Activated CD8-positive, alpha-beta memory T cell treated with anti-CD3 and anti-CD28 coated beads for 4 hours (primary cell): ENCODE measurements at places on chromosomes 5 and 9.

- DNase-seq: no peak
Observed at GRCh38 chr9:1910269-1910811, 104.8 kb upstream of the SMARCA2 start.

DNA sequence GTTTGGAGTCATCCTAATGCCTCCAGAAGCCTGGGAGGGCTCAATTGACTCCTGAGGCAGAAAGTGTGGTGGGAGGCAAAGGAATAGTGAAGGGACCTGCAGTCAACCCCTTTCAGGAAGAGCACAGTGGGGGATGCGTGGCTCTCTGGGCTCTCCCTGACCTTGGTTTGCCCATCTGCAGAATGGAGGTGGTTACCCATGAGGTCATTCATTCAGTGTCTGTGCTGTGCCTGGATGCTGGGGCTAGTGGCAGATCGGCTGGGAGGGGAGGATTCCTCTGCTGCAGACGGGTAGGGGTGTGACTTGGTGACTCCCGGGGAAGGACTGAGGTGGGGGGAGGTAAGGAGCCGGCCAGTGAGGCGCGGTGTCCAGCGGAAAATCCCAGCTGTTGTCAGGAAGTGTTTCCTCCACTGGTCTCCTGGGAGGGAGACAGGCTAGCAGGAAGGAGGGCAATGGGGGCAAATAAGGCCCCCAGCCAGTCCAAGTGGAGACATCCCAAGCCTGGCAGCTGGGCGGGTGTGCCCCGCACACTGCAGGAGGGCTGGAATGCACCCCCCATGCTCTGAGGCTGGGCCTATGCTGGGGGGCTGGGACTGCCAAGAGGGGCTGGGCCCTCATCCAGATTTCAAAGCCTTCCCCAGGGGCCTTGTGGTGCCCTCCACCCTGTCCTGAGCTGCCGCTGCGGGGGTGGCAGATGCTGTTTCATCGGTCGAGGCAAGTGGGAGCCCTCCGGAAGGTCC is 10.9 kb downstream of the CXXC5 start:
- no peak for DNase-seq

GRCh38 chr5:103889500-103890209 is 327.1 kb upstream of the NUDT12 start:
- DNase-seq: no peak

- no peak for DNase-seq
Observed at GRCh38 chr5:8870349-8870958, 675.4 kb downstream of the SEMA5A start.

DNA sequence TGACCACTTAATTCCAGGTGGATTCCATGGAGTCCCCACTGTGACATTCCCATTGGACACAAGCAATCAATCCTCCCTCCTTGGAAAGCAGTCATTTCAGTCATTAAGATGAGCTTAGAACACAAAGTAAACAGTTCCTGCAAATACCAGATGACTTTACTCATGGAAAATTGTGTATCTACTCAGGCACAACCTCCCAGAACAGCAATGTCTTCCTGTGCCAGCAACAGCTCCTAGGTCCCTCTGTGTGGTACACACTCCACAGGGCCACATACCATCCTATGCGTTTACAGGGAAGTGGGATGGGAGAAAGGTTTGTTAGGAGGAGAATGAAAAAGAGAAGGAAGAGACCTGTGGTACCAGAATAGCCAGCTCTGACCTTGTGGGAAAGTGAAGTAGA is 53.7 kb downstream of the MTMR12 start:
- DNase-seq: no peak
